CD4-positive, alpha-beta T cell treated with Interleukin-21 for 1 hour (primary cell): ENCODE measurements at places on chromosomes 1 and 21.

GRCh38 chr1:237428809-237429208 lies 386.8 kb downstream of the RYR2 start:
- no peak for DNase-seq

DNA sequence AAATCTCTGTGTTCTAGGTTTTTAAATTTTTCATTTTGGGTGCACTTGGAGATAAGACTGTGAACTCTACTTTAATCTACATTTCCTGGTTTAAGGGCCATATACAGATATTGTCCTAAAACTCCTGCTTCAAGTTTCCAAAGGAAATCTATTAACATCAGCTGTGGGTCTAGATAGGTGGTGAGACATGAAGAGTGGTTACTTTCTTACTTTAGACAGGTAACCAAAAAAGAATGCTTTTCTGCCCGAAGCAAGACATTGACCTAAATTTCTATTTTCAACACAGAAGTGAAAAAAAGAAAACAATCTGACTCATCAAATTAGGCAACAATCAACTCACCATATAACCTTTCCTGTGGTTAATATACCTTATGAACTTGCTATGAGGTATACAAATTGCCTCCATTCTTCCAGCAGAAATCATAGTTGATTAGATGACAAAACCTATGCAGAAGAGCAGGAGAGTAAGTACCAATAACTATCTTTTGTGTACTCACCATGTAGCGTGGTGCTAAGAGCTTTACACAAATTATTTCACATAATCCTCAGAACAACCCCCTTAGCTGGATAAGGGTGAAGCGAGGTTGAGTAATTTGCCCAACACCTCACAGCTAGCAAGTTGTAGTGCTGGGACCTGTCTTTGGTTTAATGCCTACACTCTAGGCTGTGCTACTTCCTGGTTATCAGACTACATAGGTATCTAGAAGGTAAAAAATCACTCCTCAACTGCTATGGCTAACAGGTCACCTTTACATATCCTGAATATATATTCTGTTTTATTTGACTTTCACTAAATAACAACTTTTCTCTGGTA lies 23.4 kb upstream of the PTPN14 start:
- no peak for DNase-seq

- no peak for DNase-seq
Observed at GRCh38 chr1:219959540-219960203, 31.3 kb upstream of the SLC30A10 start.

GRCh38 chr1:5225707-5226704 lies 571.6 kb downstream of the AJAP1 start:
- no peak for DNase-seq

GRCh38 chr1:231216498-231216897 lies 24.5 kb upstream of the GNPAT start:
- no peak for DNase-seq

GRCh38 chr1:212173567-212173966 lies 111.6 kb upstream of the PPP2R5A start:
- no peak for DNase-seq

- no peak for DNase-seq
Observed at GRCh38 chr1:245687636-245688535, 533.1 kb downstream of the KIF26B start.

DNA sequence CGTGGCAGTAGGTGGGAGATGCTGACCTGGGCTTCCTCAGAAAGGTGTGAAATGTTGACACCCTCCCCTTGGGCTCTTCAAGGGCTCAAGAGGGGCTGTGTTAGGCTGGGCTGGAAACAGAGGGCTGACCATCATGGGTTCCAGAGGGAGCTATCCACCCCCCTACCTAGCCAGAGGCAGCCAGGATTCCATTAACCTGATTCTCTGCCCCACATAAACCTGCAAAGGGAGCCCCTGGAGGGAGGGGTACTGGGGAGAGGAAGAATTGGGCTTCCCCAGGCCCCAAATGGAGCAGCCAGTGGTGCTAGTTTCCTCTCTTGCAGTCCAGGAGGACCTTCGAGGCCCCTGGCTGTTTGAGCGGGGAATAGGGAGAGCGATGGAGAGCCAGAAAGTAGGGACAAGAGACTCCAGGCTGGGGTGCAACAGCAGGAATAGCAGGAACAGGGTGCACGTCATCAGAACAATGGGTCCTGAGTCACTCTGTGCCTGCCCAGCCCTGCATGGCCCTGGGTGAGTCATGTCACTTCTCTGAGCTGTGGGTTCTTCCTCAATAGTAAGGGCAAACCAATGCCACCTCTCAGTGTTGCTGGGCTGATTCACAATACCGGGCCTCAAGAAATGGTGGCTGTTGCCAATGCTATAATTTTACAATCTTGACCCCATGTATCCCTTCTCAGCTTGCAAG lies 121.2 kb downstream of the EPHB2 start:
- DNase-seq: no peak

DNA sequence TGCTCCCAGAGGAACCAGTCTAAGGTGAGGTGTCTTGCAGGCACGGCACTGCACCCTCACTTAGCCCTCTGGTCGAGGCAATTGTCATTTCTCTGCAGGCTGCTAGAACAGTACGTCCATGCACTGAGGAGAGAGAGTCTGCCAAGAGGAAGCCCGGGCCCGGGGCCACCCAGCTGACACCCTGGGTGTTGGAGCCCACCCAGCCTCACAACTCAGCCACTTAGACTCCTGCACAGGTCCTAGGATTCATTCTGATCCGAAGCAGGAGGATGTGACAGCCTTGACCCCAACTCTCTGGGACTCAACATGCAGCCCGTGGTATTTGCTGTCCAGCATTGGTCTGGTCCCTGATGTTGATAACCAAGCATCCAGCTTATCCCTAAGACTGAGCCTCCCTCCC lies 111.9 kb downstream of the ADSS2 start:
- no peak for DNase-seq

GRCh38 chr21:26224366-26224765 lies 53.8 kb upstream of the APP start:
- DNase-seq: no peak

DNA sequence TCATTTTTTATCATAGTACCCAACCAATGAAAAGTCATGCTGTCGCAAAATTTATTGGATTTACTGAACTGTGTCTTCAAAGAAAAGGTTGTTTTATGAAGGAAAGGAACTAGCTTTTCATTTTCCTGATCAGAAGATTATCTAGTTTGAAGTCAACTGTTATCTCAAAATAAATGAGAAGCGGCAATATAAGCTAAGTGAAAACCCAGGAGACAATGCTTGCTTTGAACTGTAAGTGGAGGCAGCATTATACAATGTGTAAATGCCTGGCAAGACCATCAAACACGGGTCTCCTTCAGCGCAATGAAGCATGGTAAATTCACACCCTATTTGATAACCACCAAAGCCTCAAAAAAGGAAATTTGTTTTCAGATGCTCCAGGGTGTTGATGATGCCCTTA lies 134.4 kb upstream of the PTBP2 start:
- DNase-seq: no peak

DNA sequence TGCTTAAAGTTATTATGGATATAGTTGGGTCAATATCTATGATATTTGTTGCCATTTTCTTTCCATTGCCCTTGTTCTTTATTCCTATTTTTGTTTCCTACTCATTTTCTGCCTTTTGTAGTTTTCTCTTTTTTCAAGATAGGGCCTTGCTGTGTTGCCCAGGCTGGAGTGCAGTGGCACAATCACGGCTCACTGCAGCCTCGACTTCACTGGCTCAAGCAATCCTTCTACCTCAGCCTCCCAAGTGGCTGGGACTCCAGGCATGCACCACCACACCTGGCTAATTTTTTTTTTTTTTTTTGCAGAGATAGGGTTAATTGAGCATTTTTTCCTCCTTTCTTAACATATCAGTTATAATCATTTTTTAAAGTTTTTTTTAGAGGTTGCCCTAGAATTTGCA lies 92.7 kb downstream of the TOMM20 start:
- no peak for DNase-seq

DNA sequence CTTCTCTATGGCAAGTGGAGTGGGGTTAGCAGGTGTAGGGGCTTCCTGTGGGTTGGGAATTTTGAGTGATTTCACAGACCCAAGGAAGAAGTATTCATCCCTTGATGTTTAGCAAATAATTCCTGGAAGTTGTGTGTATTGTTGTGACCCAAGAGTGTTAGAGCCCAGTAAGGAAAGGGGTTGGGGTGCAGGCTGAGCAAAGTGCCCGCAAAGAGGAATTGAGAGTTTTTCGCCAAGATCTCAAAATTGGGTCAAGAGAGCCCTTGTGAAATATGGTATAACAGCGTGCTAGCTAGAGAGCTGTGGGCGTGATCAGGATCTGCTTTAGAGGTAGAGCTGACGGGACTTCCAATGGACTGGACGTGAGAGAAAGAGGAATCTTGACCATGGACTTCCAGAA lies 73.0 kb upstream of the LAPTM5 start:
- no peak for DNase-seq

GRCh38 chr21:20527731-20528460 lies 470.3 kb upstream of the NCAM2 start:
- no peak for DNase-seq

DNA sequence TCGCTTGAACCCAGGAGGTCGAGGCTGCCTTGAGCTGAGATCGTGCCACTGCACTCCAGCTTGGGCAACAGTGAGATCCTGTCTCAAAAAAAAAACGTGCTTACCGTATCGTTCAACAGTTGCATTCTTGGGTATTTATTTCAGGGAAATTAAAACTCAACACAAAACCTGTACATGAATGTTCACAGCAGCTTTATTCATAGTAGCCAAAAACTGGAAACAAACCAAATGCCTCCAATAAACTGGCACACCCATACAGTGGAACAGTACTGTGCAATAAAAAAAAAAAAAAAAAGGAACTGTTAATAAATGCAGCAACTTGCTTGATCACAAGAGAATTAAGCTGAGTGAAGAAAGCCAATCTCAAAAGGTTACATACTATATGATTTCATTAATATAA lies 6.7 kb downstream of the KHDRBS1 start:
- no peak for DNase-seq

DNA sequence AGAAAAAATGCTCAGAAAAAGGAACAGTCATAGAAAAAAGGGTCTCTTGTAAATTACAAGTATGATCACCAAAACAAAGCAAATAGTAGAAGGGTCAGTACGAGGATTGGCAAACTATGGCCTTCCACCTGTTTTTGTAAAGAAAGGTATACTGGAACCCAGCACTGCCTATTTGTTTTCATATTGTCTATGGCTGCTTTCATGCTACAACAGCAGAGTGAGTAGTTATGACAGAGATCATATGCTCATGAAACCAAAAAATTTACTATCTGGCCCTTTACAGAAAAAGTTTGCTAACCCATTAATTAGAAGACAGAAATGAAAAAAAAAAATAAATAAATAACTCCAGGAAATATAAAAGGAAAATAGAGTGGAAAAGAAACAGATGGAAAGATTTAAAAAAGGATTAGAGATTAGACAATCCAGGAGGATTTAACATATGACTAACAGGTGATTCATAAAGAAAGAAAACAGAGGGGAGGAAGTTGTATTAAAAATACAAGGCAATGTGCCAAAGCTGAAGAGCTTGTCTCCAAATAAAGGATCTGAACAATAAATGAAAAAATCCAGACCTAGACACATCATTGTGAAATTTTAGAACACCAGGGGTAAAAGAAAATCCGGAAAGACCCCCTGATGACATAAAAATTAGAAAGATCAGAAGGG lies 108.5 kb upstream of the SERTAD4 start:
- no peak for DNase-seq

DNA sequence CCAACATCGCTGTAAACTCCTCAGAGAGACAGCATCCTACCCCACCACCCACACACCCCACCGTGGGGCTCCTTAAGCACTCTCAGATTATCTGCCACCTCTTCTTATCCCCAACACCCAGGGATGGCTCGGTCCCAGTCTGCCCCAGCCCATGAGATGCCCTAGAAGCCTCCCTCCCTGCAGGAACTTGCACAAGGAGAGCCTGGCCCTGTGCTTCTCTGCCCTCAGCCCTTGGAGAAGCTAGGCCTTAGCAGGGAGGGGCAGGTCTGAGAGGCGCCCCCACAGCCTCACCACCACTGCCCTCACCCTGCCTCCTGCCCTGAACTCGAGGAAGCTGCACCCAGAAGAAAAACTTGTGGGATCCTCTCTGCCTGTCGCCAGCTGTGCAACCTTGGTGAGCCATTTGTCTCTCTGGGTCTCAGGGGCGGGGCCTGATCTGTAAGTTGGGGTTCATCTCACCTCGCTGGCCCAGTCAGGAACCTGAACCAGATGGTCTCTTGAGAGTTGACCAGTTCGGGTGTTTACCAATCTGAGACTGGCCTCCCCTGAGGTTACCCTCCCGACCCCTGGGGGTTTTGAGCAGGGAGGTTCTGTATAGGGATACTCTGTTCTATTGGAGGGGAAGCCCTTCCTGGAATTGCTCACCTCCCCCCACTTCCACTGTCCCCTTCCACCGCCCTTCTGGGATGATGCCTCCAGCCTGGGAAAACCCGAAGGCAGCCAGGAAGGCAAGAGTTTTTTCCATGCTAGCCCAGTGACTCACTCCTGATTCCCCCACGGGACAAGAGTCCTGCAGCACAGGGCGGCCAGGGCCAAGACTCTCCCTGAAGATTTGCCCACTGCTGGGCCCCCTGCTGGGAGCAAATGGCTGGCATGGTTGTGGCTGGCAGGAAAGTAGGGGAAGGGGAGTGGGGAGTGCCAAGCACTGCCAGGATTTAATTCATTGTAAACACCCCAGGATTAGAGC lies at the start of gene S100A3:
TSS of gene S100A3 (minus strand) at position 537 of the 967 bp plus-strand sequence. CDS start 773 bp downstream, outside the sequence.
- DNase-seq: no peak

GRCh38 chr1:151619489-151620093 lies 7.7 kb downstream of the SNX27 start:
- no peak for DNase-seq

DNA sequence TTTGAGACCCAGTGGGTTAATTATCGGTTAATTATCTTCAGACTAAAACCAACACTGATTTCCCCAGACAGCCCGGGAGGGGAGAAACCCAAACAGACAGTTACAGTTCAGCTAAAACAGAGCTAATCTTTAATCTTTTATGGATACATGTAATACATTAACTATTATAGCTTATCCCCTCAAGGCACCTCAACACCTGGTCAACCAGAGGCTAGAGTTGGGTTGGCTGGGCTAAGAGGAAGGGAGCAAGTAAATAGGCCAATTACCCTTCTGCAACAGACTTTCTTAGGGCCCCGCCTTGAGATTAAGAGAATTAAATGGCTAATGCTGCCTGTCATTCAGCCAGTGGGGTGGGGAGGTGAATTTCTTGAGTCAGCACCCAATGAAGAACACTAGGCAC lies 6.6 kb upstream of the MED18 start:
- no peak for DNase-seq

- no peak for DNase-seq
Observed at GRCh38 chr1:29391362-29391880, 155.1 kb downstream of the PTPRU start.

- no peak for DNase-seq
Observed at GRCh38 chr21:43355266-43355924, 71.5 kb downstream of the SIK1 start.
